ENCODE measurements at places on chromosomes 2 and 18.

DNA sequence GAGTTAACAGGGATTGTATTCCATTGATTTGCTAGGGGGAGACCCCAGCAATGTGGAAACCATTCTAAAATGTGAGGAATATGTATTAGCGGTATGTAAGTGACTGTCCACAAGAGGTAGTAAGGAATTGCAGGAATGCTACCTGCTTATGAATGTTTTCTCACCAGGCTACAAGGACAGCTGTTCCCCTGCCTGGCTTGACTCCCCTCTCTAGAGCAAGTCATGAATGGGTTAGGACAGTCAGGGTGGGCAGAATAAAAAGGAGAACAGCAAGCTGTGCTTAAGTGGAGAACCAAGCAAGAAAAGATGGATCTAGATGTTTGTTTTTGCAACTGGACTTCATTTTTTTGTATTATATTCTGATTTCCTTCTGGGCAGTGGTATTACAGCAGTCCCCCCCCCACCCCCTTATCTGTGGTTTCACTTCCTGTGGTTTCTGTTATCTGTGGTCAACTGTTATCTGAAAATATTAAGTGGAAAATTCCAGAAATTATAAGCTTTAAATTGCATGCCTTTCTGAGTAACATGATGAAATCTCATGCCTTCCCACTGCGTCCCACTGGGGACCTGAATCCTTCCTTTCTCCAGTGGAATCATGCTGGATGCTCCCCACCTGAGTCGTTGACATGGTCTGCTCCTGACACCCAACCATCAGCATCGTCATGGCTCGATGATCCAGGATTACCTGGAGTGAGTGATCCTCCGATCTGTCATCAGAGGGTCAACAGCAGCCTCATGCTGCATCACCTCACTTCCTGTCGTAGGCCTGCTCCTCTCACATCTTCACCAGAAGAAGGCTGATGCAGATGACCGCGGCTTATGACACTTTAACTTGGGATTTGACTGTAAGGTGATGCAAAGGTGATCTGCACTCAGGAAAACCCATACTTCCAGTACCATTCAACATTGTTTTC is 52.2 kb downstream of the VAPA start:
- DNase-seq: no peak

- no peak for DNase-seq
Measured at GRCh38 chr2:204177251-204177976, 240.9 kb downstream of the ICOS start.

DNA sequence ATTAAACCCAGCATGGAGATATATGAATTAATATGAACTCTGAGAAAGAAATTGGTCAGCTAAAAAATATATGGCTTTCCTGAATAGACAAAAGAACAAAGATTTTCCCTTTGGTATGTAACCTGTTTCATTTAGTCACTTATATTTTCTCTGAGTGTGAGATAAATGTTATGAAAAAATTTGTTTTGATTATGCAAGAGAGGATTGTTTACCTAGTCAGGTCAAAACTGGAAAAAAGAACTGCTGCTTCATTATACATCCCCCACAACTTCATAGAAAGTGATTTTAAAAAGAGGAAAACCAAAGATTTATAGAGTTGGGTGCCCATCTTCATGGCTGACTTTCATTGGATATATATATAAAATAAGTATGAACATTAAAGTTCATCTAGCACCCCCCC is 242.2 kb upstream of the FN1 start:
- DNase-seq: no peak

GRCh38 chr18:28485918-28486317 is 309.0 kb upstream of the CDH2 start:
- no peak for DNase-seq

DNA sequence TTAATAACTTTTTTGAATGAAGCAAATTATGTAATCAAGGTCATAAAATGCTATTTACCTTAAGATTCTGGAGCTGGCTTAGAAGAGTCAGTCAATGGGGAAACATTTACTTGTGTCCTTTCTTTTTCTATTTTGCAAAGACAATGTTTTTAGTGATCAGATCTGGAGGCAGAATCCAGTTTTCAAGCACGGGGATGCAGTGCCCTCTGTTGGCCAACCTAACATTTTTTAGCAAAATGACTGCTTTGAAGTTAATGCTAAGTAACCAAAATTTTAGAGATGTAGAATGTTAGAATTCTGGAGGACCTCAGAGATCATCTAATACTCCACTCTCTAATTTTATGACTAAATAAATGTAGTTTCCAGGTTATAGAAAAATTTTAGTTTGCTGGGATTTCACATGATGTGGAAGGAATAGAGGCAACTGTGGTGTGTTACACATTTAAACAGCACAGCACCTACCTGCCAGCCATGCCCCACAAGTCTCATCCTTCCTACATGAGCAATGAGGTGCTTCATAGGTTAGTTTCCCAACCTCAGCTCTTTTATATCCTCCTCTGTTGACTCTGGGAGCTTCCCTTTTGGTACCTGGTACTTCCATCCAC is 23.6 kb upstream of the SLC9A4 start:
- peak; percentile 28 for DNase-seq

DNA sequence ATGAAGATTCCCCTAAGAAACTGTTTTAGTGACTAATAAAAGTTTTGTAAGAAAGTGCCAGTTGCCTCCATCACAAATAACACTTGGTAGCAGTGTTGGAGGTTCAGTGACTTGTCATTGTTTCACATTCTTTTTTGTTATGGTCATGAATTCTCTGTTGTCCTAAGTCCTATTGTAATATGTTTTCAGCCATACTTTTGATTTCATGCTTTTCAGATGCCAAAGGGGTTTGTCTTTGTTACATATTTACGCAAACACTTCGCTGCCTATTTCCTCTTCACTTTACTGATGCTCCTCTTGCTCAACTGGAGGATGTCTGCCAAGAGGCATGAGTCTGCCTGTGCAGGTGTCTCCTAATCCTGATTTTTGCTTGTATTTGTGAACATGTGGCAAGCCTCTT is 66.6 kb downstream of the PHLPP1 start:
- DNase-seq: no peak

DNA sequence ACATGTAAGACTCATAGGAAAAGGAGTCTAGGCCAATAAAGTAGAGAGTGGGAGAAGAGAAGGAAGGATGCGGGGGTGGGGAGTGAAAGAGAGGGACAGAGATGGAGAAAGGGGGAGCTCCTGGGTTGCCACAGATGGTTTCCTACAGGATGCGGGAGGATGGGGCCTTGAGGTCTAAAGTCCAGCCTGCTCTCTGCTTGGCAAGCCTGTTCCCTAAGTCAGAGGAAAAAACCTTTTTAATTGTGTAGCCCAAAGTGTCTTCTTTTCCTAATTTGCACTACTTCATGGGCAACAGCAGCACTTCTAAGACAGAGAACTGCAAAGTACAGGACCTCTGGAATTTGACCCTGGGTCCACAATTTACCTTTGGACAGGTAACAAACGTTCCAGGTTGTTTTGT is 1.4 kb upstream of the FAM110C start:
- no peak for DNase-seq

DNA sequence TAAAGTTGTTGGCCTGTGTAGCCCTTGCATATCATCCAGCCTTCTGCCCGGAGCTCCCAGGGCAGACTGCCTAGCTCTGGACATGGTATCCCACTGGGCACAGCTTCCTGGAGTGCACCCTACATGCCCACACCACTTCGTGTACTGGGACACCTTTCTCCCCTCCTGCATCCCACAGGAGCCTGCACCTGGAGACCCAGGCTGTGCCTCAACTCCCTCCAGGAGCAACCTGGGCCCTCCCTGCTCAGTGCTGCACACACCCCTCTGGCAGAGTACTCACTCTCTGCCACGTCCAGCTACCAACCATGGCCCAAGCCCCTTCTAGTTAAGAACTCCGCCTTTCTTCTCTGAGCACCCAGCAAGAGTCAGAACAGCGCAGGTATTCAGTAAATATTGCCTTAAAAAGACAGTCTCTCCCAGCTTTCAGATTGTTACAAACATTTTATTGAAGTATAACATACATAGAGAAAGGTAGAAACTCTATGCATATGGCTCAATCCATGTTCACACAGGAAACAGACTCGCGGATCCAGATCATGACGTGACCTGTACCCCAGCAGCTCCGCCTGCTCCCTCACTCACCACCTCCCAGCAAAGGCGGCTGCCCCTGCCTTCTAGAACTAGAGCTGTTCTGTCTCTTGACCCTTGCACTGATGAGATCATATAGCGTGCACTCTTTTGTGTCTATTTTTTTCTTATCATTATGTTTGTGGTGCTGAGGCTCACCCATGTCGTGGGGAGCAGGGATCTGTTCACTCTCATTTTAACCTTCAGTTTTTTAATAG is 98.4 kb upstream of the MYCN start:
- DNase-seq: no peak

DNA sequence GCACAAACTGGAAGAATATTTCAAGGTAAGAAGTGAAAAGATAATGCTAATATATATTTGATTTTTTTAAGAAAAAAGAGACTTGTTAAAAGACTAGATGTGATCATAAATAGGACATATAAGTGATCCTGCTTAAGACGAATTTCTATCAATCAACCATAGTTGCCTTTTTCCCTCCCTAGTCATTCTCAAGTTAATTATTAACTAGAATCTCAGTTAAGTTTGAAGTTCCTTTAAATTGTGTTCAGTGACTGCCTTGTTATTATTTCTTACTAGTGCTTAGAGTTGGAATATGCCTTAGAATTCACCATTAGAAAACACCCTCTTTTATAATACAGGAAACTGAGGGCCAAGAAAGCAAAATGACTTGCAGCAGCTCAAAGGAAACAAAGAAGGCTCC is 141.5 kb upstream of the SP5 start:
- no peak for DNase-seq

DNA sequence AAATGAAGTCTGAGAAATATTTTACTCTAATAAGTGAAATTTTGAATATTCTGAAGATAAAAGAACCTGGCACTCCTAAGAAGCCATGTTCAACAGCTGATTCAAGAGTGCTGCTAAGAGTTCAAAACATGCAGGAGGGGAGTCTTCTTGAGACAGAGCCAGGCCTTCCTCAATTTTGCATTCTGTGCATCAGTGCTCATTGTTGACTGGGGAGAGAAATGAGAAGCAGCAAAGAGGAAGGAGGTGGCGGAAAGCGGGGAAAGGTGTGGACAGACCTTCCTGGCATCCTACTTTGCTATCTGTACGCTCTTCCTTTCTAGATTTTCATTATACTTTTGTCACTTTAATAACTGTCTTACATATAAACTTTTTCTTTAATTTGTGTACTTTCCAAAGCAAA is 29.7 kb upstream of the TXNDC2 start:
- no peak for DNase-seq

- DNase-seq: no peak
Measured at GRCh38 chr2:11788461-11789124, 42.2 kb downstream of the LPIN1 start.

- DNase-seq: no peak
Measured at GRCh38 chr2:173226899-173227698, 127.6 kb upstream of the CDCA7 start.

- DNase-seq: no peak
Measured at GRCh38 chr2:109702250-109702985, 88.3 kb downstream of the SOWAHC start.

DNA sequence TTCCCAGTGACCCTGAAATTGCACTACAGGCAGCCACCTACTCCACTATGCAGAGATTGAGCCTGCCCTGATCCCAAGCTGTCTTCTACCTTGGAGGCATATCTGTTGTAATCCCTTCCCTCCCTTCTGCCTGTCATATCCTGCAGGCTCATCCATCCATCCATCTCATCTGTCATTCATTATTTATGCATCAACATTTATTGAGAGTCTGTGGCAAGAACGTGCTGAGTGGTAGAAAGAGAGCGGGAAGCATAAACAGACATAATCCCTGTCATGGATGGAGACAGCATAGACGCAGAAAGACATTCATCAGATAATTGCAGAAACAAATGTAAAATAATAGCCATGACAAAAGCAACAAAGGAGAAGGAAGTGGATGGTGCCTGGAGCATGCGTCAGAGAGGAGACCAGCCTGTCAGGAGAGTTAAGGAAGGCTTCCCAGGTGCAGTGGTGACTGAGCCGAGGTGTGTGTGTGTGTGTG is 110.7 kb upstream of the STPG4 start:
- no peak for DNase-seq

GRCh38 chr2:240964704-240965295 is 33.6 kb upstream of the SNED1 start:
- DNase-seq: no peak

- DNase-seq: no peak
Measured at GRCh38 chr18:74549591-74550104, 15.3 kb downstream of the CNDP1 start.

DNA sequence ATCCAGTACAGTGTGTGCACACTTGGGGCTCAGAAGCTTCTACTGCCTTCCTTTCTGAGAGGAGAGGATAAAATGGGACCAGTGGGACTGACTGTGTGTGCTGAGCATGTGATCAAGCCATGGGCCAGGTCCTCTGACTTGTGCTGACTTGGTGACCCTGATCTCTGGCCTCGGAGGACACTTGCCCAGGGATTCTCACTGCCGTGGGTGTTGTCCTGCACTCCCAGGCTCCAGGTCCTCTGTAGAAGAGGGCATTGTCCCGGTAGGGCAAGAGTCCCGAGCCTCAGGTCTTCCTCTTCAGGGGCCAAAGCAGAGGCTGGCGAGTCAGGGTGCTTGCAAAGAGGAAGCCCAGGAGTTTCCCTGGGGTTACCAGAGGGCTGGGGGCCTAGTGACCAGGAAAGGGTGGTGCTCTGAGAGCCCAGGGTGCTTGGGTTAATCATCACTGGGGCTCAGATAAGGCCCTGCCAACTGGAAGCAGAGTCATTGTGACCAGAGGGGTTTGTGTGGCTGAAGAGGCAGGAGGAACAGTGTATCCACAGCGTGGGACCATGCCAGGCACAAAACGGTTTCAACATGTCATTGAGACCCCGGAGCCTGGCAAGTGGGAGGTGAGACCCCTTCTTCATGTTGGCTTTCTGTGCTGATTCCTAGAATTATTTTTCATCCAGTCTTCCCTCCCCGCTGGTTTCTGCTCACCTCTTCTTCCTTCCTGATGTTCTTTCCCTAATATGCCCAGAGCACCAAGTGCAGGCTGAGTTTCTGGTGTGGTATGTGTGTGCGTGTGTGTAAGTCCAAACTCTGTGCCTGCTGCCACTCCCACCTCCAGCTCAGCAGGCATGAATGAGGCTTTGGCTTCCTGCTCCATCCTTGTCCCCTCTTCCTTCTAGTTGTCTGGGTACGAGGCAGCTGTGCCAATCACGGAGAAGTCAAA is at the start of gene GCKR:
TSS of gene GCKR (plus strand) at position 483 of the 931 bp plus-strand sequence. CDS start at position 549, 66 bp downstream.
- DNase-seq: no peak

DNA sequence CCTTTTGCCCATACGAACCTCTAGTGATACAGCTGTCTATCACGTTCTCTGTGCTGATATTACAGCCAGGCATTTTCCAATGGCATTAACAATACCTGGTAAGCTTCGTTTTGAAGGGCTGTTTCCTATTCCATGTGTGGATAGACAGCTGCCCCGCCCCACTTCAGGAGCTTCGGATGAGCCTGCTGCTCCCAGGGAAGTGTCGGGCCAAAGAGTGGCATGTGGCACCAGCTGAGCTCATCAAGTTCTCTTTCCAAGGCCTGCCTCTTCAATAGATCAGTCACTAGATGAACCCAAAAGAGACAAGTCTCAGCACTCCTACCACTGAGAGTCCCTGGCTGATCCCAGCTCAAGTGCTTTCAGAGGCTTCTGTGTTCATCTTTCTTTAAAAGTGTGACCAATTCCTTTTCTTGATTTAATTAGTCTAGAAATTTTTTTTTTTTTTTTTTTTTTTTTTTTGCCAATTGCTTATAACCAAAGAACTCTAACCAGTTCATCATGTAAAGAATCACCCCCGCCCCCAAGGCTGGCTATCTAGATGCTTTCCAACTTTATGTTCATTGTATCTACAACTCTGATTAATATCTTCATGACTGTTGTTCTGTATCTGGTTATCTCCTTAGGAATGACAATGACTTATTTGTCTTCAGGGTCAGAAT is 46.6 kb downstream of the HDAC4 start:
- DNase-seq: no peak

All from activated CD8-positive, alpha-beta memory T cell treated with anti-CD3 and anti-CD28 coated beads for 48 hours (primary cell).